ENCODE measurements at places on chromosomes 1 and 21. TPM values are rescaled to one million over a fixed set of nuclear protein-coding genes. Genes with fewer than 3 reads are reported as not detected.

Gene TNFRSF9
- 0.33 TPM for polyA plus RNA-seq

Gene HEYL
- 6.4 TPM for polyA plus RNA-seq

Gene OR2T35
- polyA plus RNA-seq = not detected

Gene KIRREL1
- 18.7 TPM for polyA plus RNA-seq

Gene ASAP3
- polyA plus RNA-seq = 14.0 TPM

Gene NUDT17
- 5.1 TPM for polyA plus RNA-seq

Gene RIMKLA
- 0.78 TPM for polyA plus RNA-seq

Gene PCP4L1
- polyA plus RNA-seq = 9.4 TPM

Gene ANGPTL7
- polyA plus RNA-seq = 0.21 TPM

Gene SELE
- polyA plus RNA-seq = 0.84 TPM

Gene ZBTB8A
- 8.0 TPM for polyA plus RNA-seq

Gene CD164L2
- not detected for polyA plus RNA-seq

Gene HCRTR1
- 0.81 TPM for polyA plus RNA-seq

DNA sequence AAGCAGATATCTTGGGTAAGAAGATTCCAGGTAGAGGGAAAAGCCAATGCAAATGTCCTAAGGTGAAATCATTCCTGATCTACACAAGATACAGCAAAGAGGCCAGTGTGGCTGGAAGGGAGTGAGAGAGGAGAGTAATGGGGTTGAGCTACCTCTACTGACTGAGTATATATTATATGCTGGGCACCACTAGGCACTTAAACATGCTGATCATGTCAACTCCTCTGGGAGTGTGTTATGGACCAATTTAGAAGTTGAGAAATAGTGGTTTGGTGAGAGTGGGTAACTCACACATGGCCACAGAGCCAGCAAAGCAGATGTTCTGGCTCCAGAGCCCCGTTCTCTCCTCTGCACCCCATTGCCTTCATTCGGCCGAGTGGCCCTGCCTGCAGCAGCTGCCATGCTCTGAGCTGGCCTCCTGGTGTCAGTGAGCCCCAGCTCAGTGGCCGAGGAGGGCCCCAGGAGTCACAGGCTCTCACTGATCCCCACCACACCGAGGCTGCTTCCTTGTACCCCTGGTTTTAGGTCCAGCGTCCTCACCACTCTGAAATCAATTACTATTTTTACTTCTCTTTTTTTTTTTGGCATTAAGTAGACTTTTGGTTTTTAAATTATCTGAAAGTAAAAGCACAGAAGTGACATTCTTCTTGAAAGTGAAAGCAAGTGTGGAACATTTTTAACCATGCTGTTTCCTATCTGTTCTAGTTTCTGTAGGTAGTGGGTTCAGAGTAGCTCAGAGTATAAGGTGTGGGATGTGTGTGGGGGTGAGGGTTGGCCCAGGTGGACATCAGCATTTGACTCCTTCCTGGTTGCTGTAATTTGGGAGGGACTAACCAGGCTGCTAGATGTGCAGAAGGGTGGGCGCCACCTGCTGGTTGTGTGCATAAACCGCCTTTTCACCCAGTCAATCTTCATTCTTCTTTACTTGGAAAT, 45.8 kb upstream of the CRNN start:
- no peak for DNase-seq

- no peak for DNase-seq
These were observed 36.9 kb upstream of the SLC22A15 start for GRCh38 chr1:115939455-115939854.

- no peak for DNase-seq
These were observed 146.6 kb downstream of the TLR5 start for GRCh38 chr1:222996310-222996975.

- DNase-seq = no peak
These were observed 6.4 kb downstream of the SMAP2 start for GRCh38 chr1:40379785-40380452.

- DNase-seq = no peak
These were observed 230.5 kb downstream of the TPR start for GRCh38 chr1:186144505-186144904.

- DNase-seq = no peak
These were observed 31.9 kb upstream of the RGS21 start for GRCh38 chr1:192284927-192285326.

GRCh38 chr1:190908246-190908645, 430.6 kb upstream of the BRINP3 start:
- no peak for DNase-seq

- no peak for DNase-seq
These were observed 23.0 kb downstream of the ERICH3 start for GRCh38 chr1:74650561-74650960.

DNA sequence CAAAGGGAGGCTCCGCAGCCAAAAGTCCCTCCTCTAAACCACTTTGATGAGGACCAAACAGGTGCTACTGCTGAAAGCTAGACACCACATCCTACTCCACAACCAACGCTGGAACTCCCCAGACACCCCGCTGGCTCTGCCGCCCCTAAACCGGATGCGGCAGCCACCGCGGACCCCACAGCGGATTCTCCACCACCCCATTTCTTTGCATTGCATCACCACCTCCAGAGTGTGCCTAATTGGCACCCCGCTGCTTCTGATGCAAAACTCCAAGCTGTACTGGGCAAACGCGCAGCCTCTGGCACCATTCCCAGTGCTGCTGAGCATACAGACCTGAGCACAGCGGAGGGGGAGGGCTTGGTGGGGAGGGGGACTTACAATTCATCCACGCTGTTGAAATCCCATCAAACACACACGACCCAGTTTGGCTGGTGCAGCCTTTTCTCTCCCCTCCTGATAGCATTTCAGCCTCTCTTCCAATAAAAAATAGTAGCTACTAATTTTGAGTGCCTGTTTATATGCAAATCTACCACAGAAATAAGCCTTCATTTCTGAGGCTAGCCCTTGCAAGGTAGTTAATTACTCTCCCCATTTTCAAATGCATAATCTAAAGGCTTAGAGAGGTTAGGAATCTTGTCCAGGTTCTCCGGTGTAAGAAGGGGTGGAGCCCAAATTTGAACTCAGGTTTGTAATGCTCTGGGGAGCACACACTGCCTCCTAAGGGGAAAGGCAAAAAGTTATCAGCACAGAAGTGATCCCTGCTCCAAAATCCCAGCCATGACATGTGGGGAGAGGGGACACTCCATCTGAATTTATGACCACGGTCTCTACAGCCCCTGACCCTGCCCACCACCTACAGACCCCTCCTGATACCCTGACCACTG, 12.2 kb upstream of the RGS16 start:
- DNase-seq = peak; percentile 37

- DNase-seq = no peak
These were observed 1565.9 kb downstream of the PLA2G4A start for GRCh38 chr1:188394677-188395076.

- no peak for DNase-seq
These were observed 838.2 kb upstream of the B3GALT2 start for GRCh38 chr1:194024659-194025058.

- peak; percentile 51 for DNase-seq
These were observed 3.8 kb downstream of the PTAFR start for GRCh38 chr1:28172713-28173150.

GRCh38 chr1:101188331-101188730, 48.5 kb upstream of the S1PR1 start:
- no peak for DNase-seq

DNA sequence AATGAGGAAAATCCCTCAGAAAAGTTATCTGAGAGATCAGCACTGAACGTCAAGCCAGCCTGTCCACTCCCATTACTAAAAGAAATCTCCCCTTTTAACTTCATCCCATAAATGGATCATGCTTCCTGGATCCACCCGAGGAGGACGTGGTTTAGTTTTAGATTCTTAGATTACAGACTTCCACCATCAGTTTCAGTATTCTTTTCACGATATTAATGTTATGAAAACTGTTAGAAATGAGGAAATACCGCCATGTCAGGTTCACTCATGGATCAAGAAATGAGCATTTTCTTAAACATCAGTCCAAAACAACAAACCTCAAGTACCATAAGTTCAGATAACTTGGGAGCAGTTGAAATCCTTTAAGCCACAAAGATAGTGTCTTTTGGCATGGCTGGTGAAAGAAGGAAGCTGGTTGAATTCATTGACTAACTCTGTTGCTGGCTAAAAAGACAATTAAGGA, 49.8 kb downstream of the NFIA start:
- DNase-seq = no peak

DNA sequence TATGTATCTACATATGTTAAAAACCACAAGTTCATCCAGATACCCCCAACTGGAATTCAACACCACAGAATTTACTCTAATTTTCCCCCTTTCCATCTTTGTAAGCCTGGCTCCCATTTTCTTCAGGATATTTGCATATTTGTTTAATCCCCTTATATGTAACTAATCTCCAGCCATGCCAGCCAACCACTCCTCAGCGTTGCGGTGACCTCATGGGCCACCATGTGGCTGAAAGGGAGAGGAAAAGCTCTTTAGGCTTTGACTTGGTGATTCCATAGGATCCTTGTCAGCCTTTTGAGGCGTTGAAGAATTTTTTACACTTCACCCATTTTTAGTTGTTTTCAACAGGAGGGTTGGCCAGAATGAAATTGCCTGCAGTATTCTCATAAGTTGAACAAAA, 10.0 kb downstream of the CLDN19 start:
- DNase-seq = no peak

DNA sequence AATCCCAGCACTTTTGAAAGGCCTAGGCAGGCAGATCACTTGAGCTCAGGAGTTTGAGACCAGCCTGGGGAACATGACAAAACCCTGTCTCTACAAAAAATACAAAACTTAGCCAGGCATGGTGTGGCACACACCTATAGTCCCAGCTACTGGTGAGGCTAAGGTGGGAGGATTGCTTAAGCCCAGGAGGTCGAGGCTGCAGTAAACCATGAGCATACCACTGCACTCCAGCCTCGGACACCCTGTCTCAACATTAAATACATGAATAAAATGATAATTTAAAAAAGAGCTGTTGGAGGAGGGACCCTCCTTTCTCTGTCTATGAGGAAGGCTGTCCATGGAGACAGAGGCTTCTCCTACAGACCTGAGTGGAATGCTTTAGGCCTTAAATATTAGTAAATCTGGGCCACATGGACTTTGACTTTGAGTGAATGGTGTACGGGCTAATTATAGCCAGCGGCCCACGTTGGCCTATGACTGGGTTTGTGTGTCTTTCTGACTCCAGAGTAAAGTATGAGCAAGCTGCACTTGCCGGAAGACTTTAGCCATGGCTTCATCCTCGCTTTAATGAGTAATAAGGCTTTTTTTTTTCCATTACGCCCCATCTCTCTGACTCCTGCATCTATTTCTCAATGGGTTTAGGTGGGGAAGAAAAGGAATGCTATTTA, 21.3 kb downstream of the RAB3B start:
- DNase-seq = peak; percentile 76

GRCh38 chr1:15120251-15120945, 33.1 kb upstream of the TMEM51 start:
- no peak for DNase-seq

GRCh38 chr1:111496398-111496797, 7.0 kb downstream of the ADORA3 start:
- no peak for DNase-seq

DNA sequence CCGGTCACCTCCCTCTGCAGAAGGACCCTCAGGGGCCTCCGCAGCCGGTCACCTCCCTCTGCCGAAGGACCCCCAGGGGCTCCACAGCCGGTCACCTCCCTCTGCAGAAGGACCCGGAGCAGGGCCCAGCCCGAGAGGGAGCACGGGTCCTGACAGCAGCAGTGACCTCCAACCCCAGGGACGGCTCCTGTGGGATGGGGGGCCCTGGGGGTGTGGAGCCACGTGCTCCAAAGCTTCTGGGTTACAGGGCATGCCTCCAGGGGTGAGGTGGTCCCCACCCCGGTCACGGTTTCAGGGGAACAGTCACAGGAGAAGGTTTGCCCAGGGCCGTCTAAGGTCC, 40.3 kb downstream of the SLC19A1 start:
- no peak for DNase-seq

- DNase-seq = no peak
These were observed 305.4 kb downstream of the GRIK1 start for GRCh38 chr21:29634418-29634817.

GRCh38 chr1:70195342-70195741, 10.0 kb downstream of the LRRC40 start:
- no peak for DNase-seq

- DNase-seq = no peak
These were observed 47.3 kb downstream of the SAMD13 start for GRCh38 chr1:84348759-84349158.

GRCh38 chr1:152109998-152110294, 5.3 kb downstream of the TCHH start:
- no peak for DNase-seq

DNA sequence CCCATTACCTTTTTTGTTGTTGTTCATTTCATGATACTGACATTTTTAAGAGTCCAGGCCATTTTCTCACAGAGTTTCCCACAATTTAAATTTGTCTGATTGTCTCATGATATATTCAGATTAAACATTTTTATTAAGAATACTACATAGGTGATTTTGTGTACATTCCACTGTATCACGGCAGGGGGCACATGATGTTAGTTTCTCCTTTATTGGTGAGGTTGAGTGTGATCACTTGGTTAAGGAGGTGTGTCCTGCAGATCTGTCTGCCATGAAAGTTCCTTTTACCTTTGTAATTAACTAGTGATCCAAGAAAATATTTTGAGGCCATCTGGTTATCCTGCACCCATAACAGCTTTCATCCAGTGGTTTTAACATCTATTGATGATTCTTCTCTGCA, 11.8 kb downstream of the RTCA start:
- no peak for DNase-seq
